Keratinocyte (primary cell): ENCODE measurements at places on chromosomes 1 and 21. TPM values are rescaled to one million over a fixed set of nuclear protein-coding genes. Genes with fewer than 3 reads are reported as not detected.

Gene COL16A1
- 31.2 to 75.5 TPM (median 43.4 TPM) in 3 replicates for polyA plus RNA-seq

Gene NIBAN1
- polyA plus RNA-seq: 6.6 to 10.6 TPM (median 7.6 TPM) in 3 replicates

Gene RAVER2
- polyA plus RNA-seq: 6.3 to 9.1 TPM (median 7.0 TPM) in 3 replicates

Gene THBS3
- 14.4 to 36.0 TPM (median 16.2 TPM) in 3 replicates for polyA plus RNA-seq
